H9 (cell line): ENCODE measurements at places on chromosomes 7 and 10.
A peak's percentile ranks its signal among the peaks of the same experiment; 100 is the strongest.

- no peak for DNase-seq
Observed at GRCh38 chr10:102007796-102008195, 48.2 kb downstream of the ARMH3 start.

GRCh38 chr7:69722843-69723242 is 124.6 kb downstream of the AUTS2 start:
- no peak for DNase-seq

GRCh38 chr10:21071001-21071673 is 174.0 kb upstream of the NEBL start:
- DNase-seq, result no peak

GRCh38 chr7:75628055-75628454 is 110.7 kb downstream of the HIP1 start:
- no peak for DNase-seq

DNA sequence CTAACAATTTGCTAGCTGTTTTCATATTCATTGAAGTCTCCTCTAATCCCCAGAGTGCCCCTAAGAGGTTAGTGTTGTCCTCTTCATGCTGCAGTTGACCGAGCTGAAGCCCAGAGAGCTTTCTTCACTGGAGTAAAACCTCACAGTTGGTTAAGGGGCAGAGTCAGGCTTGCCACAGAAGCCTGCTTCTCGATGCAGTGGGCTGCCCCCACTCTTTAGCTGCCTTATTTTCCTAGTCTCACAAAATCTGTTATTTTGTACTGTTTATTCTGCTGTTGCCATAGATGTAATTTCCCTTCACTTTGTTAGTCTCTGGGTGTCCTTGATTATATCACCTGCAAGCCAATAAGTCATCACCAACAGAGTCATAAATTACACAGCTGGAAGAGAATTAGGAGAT is 56.3 kb upstream of the ZPBP start:
- no peak for DNase-seq

- no peak for DNase-seq
Observed at GRCh38 chr7:45001826-45002225, 1.8 kb downstream of the CCM2 start.

- no peak for DNase-seq
Observed at GRCh38 chr10:118332236-118332635, 9.9 kb downstream of the FAM204A start.

DNA sequence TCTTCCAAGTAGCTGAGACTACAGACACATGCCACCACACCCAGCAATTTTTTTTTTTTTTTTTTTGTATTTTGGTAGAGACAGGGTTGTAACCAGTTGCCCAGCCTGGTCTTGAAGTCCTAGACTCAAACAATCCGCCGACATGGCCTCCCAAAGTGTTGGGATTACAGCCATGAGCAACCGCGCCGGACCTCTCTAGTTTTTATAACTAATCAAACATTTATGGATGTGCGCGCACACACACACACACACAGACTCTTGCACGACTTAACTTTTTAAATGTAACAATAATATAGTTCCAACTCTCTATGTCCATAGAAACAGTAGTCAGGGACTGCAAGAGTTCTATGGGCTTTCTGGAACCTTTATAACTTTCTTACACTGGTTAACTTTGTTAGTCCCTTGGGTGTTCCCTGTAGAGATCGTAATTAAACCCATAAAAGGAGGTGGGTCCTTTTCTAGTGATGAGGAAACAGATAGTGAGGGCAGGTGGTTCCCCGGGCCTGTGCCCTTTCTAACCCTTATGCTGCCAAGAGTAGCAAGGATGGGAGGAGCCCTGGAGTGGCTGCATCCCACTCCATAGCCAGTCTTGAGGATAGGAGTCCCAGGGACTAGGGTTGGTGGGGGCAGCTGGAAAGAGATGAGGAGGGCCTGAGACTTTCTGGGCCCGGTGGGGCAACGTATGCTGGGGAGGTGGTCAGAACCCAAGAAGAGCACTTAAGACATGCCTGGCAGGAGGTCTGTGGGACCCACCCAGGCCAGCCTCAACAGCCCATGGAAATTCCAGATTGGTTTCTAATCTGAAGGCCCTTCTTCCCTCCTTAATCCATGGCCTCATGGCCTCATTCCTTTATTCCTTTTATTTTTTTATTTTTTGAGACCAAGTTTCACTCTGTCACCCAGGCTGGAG is 8.6 kb downstream of the MARVELD1 start:
- no peak for DNase-seq

GRCh38 chr10:113716109-113716910 is 35.2 kb upstream of the PLEKHS1 start:
- DNase-seq, result no peak

- no peak for DNase-seq
Observed at GRCh38 chr10:30039567-30039966, 19.8 kb downstream of the JCAD start.

- DNase-seq, result no peak
Observed at GRCh38 chr7:94913391-94913790, 6.0 kb downstream of the PPP1R9A start.

DNA sequence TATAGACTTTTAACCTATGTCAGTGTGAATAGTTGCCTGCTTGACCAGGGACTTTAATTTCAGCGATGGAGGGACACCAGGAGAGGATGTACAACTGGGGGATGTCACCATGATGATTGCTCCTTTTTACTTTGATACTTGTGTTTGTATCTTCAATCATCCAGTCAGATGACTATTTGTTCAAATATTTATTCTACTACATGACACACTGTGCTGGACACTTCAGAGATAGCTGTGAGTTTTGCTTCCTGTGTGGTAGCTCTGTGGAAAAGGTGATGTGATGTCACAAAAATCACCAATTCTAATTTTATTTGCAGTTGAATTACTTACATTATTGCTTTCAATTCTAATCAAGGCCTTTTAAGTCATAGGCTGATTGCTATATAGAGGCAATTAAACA is 62.7 kb upstream of the CREB5 start:
- no peak for DNase-seq

DNA sequence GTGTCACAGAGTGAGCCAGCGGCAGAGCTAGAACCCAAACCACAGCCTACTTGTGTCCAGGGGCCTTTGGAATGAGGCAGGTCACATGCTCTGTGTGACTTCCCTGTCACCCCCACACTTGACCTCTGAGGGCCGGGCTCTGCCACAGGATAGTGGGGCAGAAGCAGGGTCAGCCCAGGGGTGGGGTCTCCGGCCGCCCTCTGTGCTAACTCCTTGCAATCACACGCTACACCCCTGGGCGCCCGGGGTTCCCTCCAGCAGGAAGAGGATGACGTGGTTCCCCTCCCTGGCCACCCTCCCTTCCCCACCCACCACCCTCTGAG is 19.8 kb downstream of the TECPR1 start:
- DNase-seq, result no peak

GRCh38 chr7:36951257-36951697 is 227.0 kb upstream of the AOAH start:
- no peak for DNase-seq

- no peak for DNase-seq
Observed at GRCh38 chr7:134885967-134886352, 100.3 kb upstream of the AGBL3 start.

GRCh38 chr10:10460451-10460850 is 557.2 kb upstream of the CELF2 start:
- no peak for DNase-seq

DNA sequence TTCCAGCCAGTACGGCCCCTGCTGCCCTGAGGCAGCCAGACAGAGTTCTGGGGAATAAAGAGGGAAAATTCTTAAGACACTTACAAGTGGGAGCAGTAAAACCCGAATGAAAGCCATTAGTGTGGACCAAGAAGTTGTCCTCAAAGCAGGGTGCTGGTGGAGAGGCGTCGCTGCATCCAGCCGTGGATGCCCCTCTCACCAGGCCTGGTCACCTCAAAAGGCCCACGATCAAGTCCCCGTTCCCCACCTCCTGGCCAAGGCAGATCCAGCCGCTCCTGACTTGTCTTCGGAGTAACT is 656 bp downstream of the VSTM4 start:
- DNase-seq, result peak; percentile 51

- DNase-seq, result no peak
Observed at GRCh38 chr10:24457661-24458318, 248.9 kb downstream of the KIAA1217 start.

GRCh38 chr10:6009150-6009549 is 31.8 kb upstream of the IL15RA start:
- DNase-seq, result no peak

DNA sequence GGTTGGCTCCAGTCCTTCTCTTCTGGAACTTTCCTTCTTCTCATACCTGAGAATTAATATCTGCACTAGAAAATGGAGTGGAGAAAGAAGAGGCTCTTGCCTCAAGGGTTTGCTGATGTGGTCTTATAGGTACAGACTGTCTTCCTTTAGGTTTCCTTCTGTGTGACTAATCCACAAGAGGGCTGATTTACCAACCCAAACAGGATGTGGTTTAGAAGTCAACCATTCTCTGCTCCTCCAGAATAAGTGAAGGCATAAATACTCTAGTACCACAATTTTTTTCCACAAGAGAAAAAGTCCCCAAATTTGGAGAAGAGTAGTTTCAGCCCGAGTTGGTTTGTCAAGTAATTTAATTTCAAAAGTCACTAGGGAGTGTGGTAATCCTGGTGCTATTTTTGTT is 85.8 kb downstream of the NRP1 start:
- no peak for DNase-seq

- peak; percentile 83 for DNase-seq
Observed at GRCh38 chr10:69629897-69630650, at the start of gene FAM241B. FAM241B (plus strand) TSS chr10:69630247; CDS start chr10:69631744, 1,497 bp downstream.

GRCh38 chr10:80421707-80422536 is 13.6 kb downstream of the PRXL2A start:
- DNase-seq, result no peak

DNA sequence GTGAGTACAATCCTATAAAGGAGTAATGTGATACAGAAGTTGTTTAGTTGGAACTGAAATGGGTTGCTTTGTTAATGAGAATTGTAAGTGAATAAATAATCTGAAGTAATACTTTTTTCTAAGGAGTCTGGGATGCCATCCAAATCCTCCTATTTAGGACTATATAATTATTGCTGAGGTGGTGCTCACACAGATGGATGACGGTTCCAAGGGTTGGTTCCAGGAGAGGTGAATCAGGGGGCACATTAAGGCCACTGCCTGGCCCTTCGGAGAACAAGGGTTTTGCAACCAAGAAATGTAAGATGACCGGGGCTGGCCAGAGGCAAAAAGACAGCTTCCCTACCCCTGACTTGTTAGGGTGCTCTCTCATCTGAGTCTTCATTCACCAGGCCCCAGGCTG is 352.7 kb downstream of the PHTF2 start:
- DNase-seq, result no peak

DNA sequence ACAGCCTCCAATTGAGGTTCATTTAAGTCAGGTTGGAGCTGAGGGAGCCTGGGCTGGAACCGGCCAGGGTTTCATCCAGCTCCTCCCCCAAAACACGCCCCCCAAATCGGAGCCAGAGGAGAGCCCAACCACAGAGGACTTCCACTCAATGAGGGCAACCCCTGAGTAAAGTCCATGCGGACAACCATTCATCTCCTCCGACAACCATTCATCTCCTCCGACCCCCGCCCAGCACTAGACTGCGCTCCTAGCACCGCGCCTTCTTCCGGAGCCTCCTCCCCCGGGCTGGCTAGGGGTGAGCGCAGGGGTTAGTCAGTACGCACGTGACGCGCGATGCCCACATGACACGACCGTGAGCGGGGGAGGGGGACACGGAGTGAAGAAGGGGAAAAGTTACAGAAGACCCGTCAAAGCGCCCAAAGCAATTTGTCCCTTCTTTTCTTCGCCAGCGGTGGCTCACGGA is 1.4 kb downstream of the MAGI2 start:
- DNase-seq, result peak; percentile 86

DNA sequence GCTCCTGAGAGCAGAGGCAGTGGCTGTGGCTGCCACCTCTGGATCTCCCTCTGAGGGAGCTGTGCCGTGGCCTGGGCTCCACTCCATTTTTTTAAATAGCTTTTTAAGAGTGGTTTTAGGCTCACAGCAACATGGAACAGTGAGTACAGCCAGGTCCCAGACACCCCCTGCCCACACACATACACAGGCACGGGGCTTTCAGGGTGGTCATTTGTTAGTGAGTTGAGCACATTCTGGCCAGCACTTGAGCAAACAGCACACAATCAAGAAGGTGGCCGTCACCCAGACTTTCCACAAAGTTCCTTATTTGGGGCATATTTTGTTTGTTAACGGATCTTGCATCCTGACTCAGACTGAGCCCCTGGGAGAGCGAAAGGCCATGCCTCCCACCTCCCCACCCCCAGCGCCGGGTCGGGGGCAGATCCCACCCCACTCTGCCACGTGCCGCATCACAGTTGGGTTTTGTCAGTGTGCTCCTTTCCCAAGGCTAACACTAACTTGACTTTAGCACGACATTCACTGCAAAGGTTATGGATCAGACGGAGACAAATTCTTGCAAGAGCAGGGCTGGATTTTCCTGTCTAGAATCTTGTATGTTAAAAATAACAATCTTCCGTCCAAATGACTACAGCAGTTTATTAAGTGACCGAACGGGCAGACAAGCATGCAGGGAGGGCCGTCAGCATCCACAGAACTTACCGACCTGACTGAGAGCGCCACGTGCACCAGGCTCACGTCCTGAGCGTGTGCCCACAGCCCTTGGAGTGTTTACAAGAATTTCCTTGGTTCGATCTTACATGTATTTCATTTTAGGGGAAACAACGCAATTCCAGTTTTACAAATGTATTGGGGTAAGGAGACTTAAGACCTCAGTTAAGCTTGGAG is 156.5 kb upstream of the NPS start:
- no peak for DNase-seq

- no peak for DNase-seq
Observed at GRCh38 chr10:105585171-105585570, 944.1 kb downstream of the SORCS3 start.

- DNase-seq, result no peak
Observed at GRCh38 chr7:36265680-36266079, 112.6 kb downstream of the EEPD1 start.

DNA sequence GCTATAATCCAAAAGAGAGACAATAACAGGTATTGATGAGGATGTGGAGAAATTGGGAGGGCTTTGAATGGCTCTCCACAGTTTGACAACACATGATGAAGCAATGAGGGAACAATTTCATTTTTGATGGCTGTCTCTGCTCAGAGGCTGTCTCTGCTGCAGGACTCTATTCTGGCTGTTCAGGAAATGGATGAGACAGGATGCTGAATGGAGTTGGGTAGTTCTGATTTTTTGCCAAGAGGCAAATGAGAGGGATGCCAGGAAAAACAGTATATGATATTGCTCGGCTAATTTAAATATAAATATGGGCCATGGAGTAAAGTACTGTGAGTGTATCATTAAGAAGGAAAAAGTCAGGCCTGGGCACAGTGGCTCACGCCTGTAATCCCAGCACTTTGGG is 16.8 kb downstream of the APBB1IP start:
- no peak for DNase-seq

- peak; percentile 50 for DNase-seq
Observed at GRCh38 chr10:93357680-93358079, 124.5 kb downstream of the MYOF start.

DNA sequence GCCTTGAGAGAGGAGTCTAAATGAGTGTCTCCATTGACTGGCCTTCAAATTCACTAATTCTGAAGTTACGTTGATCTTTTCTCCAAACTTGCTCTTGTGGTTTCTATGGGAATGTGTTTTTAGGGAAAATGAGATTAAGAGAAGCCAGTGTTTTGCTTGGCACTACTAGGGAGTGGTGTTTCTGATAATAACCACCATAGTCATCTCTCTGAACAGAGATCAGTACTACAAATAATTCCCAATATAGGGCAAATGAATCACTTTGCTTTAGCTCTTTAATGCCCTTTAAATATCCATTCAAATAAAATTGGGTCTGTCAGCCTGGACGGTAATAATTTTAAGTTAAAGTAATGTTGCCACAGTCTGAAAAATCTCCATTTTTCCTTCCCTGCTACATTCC is 90.8 kb downstream of the NRF1 start:
- no peak for DNase-seq
